ENCODE measurements at places on chromosomes 7 and 10. TPM values are rescaled to one million over a fixed set of nuclear protein-coding genes. Genes with fewer than 3 reads are reported as not detected.
A peak's percentile ranks its signal among the peaks of the same experiment; 100 is the strongest.

Gene CNTNAP2
- 26.8 TPM for total RNA-seq

Gene CALN1
- 1.6 TPM for total RNA-seq

Gene SEMA3C
- total RNA-seq, result 94.9 TPM

Gene LDB1
- 115 TPM for total RNA-seq

Gene PIP4K2A
- 26.3 TPM for total RNA-seq

Gene FOXP2
- total RNA-seq, result 24.0 TPM

Gene IGFBP1
- total RNA-seq, result 3.1 TPM

- no peaks in the 10 kb centered on the region for H3K27me3 ChIP-seq
- no peak overlapping the region for H3K27ac ChIP-seq
- H3K4me1 ChIP-seq, result peaks cover 12% of the 10 kb centered on the region
- H3K4me3 ChIP-seq, result no peak overlapping the region
These were observed 147.8 kb upstream of the KLF6 start for GRCh38 chr10:3932597-3933375.

- H3K27me3 ChIP-seq, result peaks cover 30% of the 10 kb centered on the region
- peak within 1 kb of the TSS; percentile 74 for H3K27ac ChIP-seq
- peak within 1 kb of the TSS; percentile 91 for H3K4me3 ChIP-seq
- H3K4me1 ChIP-seq, result peaks cover 36% of the 10 kb centered on the region
These were observed at the start of gene TRIL for GRCh38 chr7:28958235-28958979. TSS of gene TRIL (minus strand) at chr7:28958330. CDS start at chr7:28958046, 284 bp downstream.

GRCh38 chr10:131909014-131909808, 8.4 kb downstream of the PPP2R2D start:
- DNase-seq, result no peak
- H3K36me3 ChIP-seq, result peaks cover 16% of the 10 kb centered on the region
- H3K4me3 ChIP-seq, result no peak overlapping the region
- no peak overlapping the region for H3K27ac ChIP-seq
- H3K27me3 ChIP-seq, result no peaks in the 10 kb centered on the region

GRCh38 chr10:131821378-131822012, 79.3 kb upstream of the PPP2R2D start:
- H3K4me1 ChIP-seq, result peaks cover 9% of the 10 kb centered on the region
- no peaks in the 10 kb centered on the region for H3K36me3 ChIP-seq
- no peak for DNase-seq
- H3K4me3 ChIP-seq, result no peak overlapping the region
- H3K27ac ChIP-seq, result no peak overlapping the region

GRCh38 chr10:123309731-123310130, 155.5 kb downstream of the BUB3 start:
- no peak overlapping the region for H3K4me3 ChIP-seq
- H3K27me3 ChIP-seq, result peaks cover 21% of the 10 kb centered on the region
- DNase-seq, result no peak
- H3K27ac ChIP-seq, result peak overlapping the region; percentile 36
- no peaks in the 10 kb centered on the region for H3K4me1 ChIP-seq

DNA sequence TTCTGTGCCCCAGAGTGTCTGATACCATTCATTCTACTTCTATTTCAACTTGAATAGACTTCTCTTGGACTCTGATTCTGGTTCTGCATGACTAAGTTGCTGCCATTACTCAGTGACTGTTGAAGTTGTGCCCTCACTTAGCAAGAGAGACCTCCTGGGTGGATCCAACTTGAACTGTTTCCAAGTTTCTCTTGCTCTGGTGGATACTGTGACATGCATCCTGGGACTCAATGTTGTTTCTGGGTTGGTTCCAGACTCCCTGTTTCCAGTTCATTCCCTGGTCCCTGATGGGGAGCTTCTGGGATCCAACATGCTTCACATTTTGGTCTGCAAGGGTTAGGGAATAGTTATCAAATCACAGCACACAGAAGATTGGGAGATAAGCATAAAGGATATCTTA, 26.2 kb upstream of the PRPF18 start:
- peaks cover 16% of the 10 kb centered on the region for H3K4me1 ChIP-seq
- DNase-seq, result no peak
- H3K27me3 ChIP-seq, result peaks cover 6% of the 10 kb centered on the region
- H3K36me3 ChIP-seq, result no peaks in the 10 kb centered on the region
- no peak overlapping the region for H3K27ac ChIP-seq
- H3K4me3 ChIP-seq, result no peak overlapping the region

- H3K27ac ChIP-seq, result no peak overlapping the region
- DNase-seq, result no peak
- H3K4me3 ChIP-seq, result no peak overlapping the region
- H3K36me3 ChIP-seq, result peaks cover 47% of the 10 kb centered on the region
These were observed 7.4 kb downstream of the PRKRIP1 start for GRCh38 chr7:102403563-102403962.

- H3K4me3 ChIP-seq, result no peak overlapping the region
- peaks cover 6% of the 10 kb centered on the region for H3K27me3 ChIP-seq
- H3K4me1 ChIP-seq, result no peaks in the 10 kb centered on the region
- no peaks in the 10 kb centered on the region for H3K36me3 ChIP-seq
These were observed 132.9 kb upstream of the GRB10 start for GRCh38 chr7:50915621-50916020.

- no peaks in the 10 kb centered on the region for H3K36me3 ChIP-seq
- no peak for DNase-seq
- peaks cover 6% of the 10 kb centered on the region for H3K4me1 ChIP-seq
- H3K27ac ChIP-seq, result no peak overlapping the region
- H3K4me3 ChIP-seq, result no peak overlapping the region
These were observed 11.6 kb upstream of the CYTH3 start for GRCh38 chr7:6284055-6284400.

DNA sequence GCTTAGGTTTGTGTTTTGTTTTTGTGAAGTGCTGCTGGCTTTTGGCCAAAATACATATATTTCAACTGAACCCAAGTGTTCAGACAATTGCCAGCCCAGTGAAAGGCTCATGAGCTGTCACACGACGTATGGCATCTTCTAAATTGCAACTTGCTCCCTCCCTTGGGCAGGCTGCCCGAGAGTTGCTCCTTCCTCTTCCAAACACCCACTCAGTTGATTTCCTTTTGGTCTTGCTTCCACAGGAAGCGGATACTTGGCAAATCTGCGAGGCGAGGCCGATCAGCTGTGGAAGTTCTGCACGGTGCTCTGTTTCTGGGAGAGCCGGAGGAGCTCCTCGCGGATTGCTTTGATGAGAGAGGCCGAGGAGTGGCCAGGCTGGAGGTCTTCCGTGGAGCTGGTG, 39.6 kb upstream of the ATP6V0A4 start:
- H3K27ac ChIP-seq, result no peak overlapping the region
- no peaks in the 10 kb centered on the region for H3K27me3 ChIP-seq
- no peak overlapping the region for H3K4me3 ChIP-seq
- no peak for DNase-seq
- H3K4me1 ChIP-seq, result peaks cover 4% of the 10 kb centered on the region

GRCh38 chr7:157543791-157544190, 207.0 kb downstream of the DNAJB6 start:
- H3K27ac ChIP-seq, result no peak overlapping the region
- H3K4me3 ChIP-seq, result no peak overlapping the region
- peaks cover 12% of the 10 kb centered on the region for H3K36me3 ChIP-seq
- H3K27me3 ChIP-seq, result no peaks in the 10 kb centered on the region
- peaks cover 10% of the 10 kb centered on the region for H3K4me1 ChIP-seq

DNA sequence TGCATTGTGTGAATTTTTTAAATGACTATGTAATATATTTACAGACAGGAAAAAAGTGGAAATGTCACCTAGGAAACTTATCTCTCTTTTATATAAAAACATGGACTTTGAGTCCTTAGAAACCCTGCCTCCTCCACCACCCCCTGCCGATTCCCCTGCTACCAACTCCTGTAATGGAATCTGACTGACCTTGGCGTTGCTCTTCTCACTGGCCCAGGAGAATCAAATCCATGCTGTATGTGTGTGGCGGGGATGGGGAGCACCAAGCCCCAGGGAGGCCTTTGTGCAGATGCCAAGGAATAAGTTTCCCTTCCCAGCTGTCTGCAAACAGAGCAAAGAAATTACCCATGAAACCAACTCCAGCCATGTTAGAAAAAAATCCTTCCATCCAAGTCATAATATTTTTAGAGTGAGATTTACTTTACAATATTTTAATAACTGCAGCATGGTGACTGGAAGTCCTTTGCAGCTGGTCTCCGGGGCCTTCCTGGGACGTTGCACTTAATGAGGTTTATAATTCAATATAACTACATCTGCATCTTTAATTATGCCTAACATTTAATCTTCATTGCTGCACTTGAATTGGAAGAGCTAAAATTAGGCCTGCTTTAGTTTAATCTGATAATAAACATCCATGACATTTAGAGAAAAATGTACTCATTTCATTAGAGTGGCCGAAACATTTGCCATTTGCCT, 111.4 kb upstream of the CACUL1 start:
- no peak for DNase-seq
- no peak overlapping the region for H3K27ac ChIP-seq
- H3K27me3 ChIP-seq, result peaks cover 3% of the 10 kb centered on the region
- no peak overlapping the region for H3K4me3 ChIP-seq

- H3K4me1 ChIP-seq, result no peaks in the 10 kb centered on the region
- no peaks in the 10 kb centered on the region for H3K36me3 ChIP-seq
- no peak overlapping the region for H3K4me3 ChIP-seq
- no peak for DNase-seq
These were observed 66.4 kb downstream of the MTURN start for GRCh38 chr7:30201161-30201666.

- H3K36me3 ChIP-seq, result peaks cover 39% of the 10 kb centered on the region
- H3K4me3 ChIP-seq, result no peak overlapping the region
- no peak for DNase-seq
- H3K27me3 ChIP-seq, result peaks cover 47% of the 10 kb centered on the region
These were observed 51.5 kb downstream of the SFMBT2 start for GRCh38 chr10:7359356-7359755.

DNA sequence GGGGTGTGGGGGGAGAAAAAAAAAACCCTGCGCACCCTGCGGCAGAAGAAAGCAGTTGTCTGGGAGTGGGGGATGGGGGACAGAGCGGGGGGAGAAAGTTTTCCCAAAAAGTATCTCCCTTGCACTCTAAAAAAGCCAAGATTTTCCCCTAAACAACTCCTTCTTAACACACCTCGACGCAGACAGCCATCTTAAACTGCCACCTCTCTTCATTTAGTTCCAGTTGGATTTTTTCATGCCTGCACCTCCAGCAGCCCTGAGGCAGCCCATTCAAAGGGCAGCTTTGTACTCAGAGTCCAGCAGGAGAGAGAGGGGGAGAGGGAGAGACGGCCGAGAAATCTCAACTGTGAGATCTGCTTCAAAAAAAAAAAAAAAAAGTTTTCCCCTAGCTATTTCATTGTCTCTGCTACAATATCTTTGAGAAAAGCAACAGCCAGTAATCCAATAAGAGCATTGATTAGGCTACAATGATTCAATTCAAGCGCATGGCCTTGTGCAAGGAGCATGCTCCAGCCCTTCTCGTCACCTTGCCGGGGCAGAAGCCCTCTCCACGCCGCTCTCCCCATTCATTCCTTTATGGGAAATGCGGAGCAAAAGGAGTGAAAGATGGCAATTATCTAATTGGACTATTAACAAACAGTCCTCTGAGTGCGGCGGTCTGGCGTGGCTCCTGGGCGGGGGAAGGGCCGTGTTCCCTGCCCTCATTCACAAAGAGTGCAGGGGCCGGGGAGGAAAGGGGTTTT, 939 bp upstream of the VAX1 start:
- no peak for DNase-seq
- H3K27ac ChIP-seq, result no peak overlapping the region
- H3K36me3 ChIP-seq, result peaks cover 3% of the 10 kb centered on the region
- peaks cover 88% of the 10 kb centered on the region for H3K27me3 ChIP-seq

DNA sequence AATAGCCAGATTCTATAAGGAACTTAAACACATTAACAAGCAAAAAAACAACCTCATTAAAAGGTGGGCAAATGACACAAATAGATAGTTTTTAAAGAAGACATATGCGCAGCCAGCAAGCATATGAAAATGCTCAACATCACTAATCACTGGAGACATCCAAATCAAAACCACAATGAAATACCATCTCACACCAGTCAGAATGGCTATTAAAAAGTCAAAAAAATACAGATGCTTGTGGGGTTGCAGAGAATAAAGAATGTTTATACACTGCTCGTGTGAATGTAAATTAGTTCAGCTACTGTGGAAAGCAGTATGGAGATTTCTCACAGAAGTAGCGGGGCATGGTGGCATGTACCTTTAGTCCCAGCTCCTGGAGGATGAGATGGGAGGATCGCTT, 164.0 kb downstream of the CHRM2 start:
- no peaks in the 10 kb centered on the region for H3K36me3 ChIP-seq
- H3K4me1 ChIP-seq, result no peaks in the 10 kb centered on the region
- no peak overlapping the region for H3K4me3 ChIP-seq
- no peak overlapping the region for H3K27ac ChIP-seq
- DNase-seq, result no peak

DNA sequence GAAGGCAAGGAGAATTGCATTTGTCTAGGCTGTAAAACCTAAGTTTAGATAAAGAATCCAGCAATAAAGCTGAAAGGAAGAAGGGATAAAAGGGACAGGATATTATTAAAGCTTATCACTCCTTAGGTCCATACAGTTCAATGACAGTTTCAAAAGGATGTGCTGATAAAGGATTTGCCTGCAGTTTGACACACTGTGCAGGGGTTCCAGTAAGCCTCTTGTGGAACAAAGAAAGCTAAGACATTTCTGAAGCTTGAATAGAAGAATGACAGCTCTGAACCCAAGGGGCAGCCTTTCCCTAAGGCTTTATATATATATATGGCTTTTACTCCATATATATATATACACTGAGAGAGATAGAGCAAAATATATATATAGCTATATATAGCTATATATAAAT, 276.8 kb upstream of the GRM3 start:
- DNase-seq, result no peak
- H3K4me3 ChIP-seq, result no peak overlapping the region
- H3K27me3 ChIP-seq, result no peaks in the 10 kb centered on the region
- no peaks in the 10 kb centered on the region for H3K4me1 ChIP-seq

DNA sequence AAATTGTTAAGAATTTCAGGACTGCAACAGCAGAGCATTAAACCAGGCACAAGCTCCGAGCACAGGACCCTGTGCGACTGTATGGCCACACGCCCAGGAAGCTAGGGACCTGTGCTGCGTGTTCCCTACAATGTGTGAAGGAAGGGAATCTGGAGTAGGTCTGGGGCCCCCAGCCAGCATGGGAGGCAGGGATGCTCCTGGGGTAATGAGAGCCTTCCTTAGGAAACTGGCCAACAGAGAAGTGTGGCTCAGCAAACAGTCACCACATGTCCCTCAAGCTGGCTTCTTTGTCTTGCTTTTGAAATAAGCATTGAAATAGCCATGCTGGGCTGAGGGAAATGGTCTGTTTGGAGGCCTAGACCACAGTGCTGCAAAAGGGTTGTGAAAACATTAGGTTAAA, 8.2 kb downstream of the BLNK start:
- H3K36me3 ChIP-seq, result peaks cover 10% of the 10 kb centered on the region
- peak overlapping the region; percentile 24 for H3K27ac ChIP-seq
- H3K4me1 ChIP-seq, result peaks cover 17% of the 10 kb centered on the region
- no peak for DNase-seq

- no peak overlapping the region for H3K4me3 ChIP-seq
- H3K27me3 ChIP-seq, result no peaks in the 10 kb centered on the region
- DNase-seq, result no peak
- peaks cover 40% of the 10 kb centered on the region for H3K4me1 ChIP-seq
- H3K27ac ChIP-seq, result no peak overlapping the region
- H3K36me3 ChIP-seq, result peaks cover 4% of the 10 kb centered on the region
These were observed 337.6 kb downstream of the FRMD4A start for GRCh38 chr10:13993169-13993568.

All from type B pancreatic cell (in vitro differentiated cells).